Activated T-cell treated with anti-CD3 and anti-CD28 coated beads, Interleukin-2, amount 50 U/mL, for 72 hours (primary cell): ENCODE measurements at places on chromosomes 5 and 9. TPM values are rescaled to one million over a fixed set of nuclear protein-coding genes. Genes with fewer than 3 reads are reported as not detected.

SLC25A48 gene
- not detected for total RNA-seq

EDIL3 gene
- total RNA-seq = not detected

INSYN2B gene
- total RNA-seq = not detected

RMI1 gene
- 22.4 TPM for total RNA-seq

MVB12B gene
- 17.1 TPM for total RNA-seq

CCDC183 gene
- 0.72 TPM for total RNA-seq

C5orf58 gene
- total RNA-seq = not detected

TMEFF1 gene
- 0.19 TPM for total RNA-seq

GPR151 gene
- not detected for total RNA-seq

MEIKIN gene
- total RNA-seq = 0.19 TPM

GPR21 gene
- total RNA-seq = 1.6 TPM

FOXE1 gene
- total RNA-seq = 0.79 TPM

RASEF gene
- total RNA-seq = not detected

PRDM9 gene
- total RNA-seq = not detected

ELOVL7 gene
- 2.7 TPM for total RNA-seq

PRKAA1 gene
- total RNA-seq = 69.1 TPM

FAM53C gene
- total RNA-seq = 44.7 TPM

SPINK1 gene
- total RNA-seq = not detected
